Activated naive CD4-positive, alpha-beta T cell treated with anti-CD3 and anti-CD28 coated beads for 36 hours (primary cell): ENCODE measurements at places on chromosomes 3 and 15.

- no peak for DNase-seq
Observed at GRCh38 chr3:14227856-14228255, 49.2 kb downstream of the LSM3 start.

- no peak for DNase-seq
Observed at GRCh38 chr3:148020861-148021260, 611.7 kb downstream of the ZIC1 start.

DNA sequence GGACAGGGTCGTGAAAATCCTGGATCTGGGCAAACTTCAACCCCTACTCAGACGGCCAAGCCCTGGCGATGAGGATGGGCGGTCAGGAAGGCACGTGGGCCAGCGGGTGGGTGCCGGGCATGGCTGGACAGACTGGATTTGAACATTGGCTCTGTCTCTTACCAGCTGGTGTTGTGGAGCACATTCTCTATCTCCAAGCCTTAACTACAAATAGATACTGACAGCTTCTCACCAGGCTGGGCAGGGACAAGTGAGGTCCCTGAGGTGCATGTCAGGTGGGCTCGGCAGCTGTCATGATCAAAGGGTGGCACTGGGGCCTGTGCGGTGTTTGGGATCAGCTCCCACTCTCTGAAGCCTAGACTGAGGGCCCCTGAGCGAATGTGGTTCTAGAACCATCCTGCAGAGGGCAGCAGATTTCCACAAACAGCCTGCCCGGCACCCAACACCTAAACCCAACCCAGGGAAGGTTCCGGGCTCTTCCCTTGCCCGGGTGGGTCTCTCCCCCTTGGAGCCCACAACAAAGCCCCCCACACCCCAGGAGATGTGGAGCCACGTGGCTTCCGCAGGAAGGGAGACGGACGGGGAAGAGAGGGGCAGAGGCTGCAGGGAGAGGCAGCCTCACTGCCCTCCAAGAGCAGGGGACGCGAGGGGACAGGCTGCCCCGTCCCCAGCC lies 58.4 kb downstream of the RGMA start:
- peak; percentile 78 for DNase-seq

DNA sequence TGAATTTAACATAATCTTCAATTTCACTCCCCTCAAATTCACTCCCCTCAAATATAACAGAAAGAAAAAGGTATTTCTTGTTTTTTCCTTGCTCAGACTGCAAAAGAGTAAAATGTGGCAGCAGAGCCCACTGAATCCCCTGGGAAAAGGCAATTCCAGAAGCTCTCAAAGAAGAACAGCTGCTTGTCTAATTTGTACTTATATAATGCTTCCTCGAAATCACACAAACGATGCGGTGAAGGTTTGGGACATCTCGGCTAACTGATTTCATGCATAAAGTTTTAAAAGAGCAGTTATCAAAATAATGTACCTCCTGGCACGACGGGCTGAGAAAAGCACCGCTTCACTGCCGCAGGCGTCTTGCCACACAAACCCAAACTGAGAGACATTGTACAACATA lies 10.7 kb downstream of the BDH1 start:
- no peak for DNase-seq

- DNase-seq = peak; percentile 25
Observed at GRCh38 chr3:127135241-127136023, 57.5 kb upstream of the PRR23E start.

GRCh38 chr3:40841570-40842109 lies 316.9 kb downstream of the ZNF621 start:
- DNase-seq = no peak

GRCh38 chr3:49410846-49411534 lies 786 bp downstream of the RHOA start:
- no peak for DNase-seq

DNA sequence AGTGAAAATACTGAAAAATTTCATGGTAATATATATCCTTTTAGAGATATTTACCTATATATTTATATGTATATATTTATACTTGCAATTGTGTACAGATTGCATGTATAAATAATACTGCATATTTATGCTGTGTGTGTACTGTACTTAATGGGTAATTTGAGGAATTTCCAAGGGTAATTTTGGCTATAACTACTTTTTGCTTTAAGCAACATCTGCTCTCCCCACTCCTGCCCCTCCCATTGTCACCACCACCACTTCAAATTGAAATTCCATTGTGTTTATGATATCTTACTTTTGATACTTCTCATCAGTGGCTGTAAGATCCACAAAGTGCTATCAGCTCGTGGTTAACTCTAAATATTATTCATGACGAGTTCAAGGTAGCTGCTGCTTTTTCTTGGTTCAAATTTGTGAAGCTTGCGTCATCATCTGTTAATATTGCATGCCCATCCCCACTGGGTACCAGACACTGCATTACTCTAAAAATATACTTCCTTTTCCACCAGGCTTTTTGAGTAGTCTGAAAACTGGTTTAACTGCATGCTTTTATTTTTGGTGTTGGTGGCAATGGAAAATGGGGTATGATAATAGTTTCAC lies 91.7 kb upstream of the MITF start:
- no peak for DNase-seq

DNA sequence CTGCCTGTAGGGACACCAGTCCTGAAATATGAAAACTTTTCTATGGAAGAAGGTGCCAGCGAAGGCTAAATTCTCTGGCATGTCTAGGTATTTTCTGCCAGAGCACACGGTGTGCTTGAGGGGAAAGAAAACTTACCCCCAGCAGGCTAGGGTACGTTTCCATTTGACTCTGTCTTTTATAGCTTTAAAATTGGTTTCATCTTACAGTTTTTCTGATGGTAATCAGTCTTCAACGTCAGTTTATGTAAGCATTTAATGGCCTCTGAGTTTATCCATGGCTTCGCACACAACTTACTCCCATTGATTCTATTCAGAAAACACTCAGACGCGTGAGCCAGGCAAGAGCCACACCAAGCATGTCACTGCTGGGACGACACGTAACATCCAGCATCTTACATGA lies 249.7 kb downstream of the ADAMTS17 start:
- DNase-seq = no peak

DNA sequence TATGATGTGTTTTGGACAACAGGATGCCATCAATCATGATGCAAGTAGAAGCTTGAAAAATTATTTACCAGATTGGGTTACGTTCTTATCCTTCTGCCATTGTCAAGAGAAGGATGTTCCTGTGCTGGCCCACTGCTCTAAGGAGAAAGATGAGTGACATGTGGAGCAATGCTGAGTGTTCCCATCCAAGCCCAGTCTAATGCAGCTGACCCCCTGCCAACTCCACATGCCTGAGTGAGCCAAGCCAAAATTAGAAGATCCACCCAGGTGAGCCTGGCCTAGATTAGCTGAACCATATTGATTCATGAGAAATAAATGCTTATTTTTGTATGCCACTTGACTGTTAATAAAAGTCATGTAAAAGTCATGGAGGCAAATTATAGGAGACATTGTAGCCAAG lies 446.5 kb downstream of the CNTN3 start:
- DNase-seq = no peak

GRCh38 chr15:55993804-55994560 lies 570 bp upstream of the NEDD4 start:
- DNase-seq = no peak
